Small intestine (tissue), 16 donors: ENCODE measurements at places on chromosomes 12 and 14. TPM values are rescaled to one million over a fixed set of nuclear protein-coding genes. Genes with fewer than 3 reads are reported as not detected.

DNA sequence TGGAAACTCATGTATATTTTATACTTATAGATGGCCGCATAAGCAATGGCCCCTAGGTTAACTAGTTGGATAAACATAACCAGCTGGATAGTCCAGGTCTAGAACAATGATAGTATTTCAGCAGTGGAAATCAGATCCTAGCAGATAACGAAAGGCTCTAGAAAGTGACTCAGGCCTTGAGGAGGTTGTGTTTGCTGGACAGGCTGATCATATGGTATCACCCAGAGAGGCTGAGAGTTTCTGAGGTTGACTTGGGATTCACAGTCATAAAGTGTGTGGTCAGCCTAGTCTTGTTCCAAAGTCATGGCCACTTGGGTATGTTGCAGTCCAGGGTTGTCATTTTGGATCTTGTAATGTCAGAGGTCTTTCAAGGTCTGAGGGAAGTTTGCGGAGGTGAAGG lies 16.8 kb downstream of the FLVCR2 start:
- H3K27me3 ChIP-seq, result no peaks in the 10 kb centered on the region
- H3K4me1 ChIP-seq, result no peaks in the 10 kb centered on the region
- H3K36me3 ChIP-seq, result no peaks in the 10 kb centered on the region

- no peaks in the 10 kb centered on the region for H3K4me1 ChIP-seq
- H3K4me3 ChIP-seq, result no peak overlapping the region
- no peak for DNase-seq
- no peak overlapping the region for H3K27ac ChIP-seq
Observed at GRCh38 chr12:28092396-28092795, 97.9 kb upstream of the CCDC91 start.

GRCh38 chr14:92590941-92591340 lies 77.4 kb downstream of the RIN3 start:
- no peak overlapping the region for H3K4me3 ChIP-seq
- H3K27ac ChIP-seq, result no peak overlapping the region
- H3K4me1 ChIP-seq, result no peaks in the 10 kb centered on the region
- no peak for DNase-seq
- H3K36me3 ChIP-seq, result no peaks in the 10 kb centered on the region
- H3K27me3 ChIP-seq, result no peaks in the 10 kb centered on the region

Gene DAO
- not detected for polyA plus RNA-seq

DNA sequence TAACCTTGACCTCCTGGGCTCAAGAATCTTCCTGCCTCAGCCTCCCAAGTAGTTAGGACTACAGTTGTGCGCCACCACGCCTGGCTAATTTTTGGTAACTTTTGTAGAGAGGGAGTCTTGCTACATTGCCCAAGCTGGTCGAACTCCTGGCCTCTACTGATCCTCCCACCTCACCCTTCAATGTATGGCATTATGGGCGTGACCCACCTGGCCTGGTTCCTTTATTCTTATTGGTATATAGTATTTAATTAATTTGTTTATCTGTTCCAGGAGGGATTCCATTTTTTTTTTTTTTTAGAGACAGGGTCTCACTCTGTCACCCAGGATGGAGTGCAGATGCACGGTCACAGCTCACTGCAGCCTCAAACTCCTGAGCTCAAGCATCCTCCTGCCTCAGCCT lies 40.9 kb upstream of the EAPP start:
- H3K27ac ChIP-seq, result no peak overlapping the region
- peaks cover 8% of the 10 kb centered on the region for H3K36me3 ChIP-seq
- DNase-seq, result no peak
- no peaks in the 10 kb centered on the region for H3K4me1 ChIP-seq

DNA sequence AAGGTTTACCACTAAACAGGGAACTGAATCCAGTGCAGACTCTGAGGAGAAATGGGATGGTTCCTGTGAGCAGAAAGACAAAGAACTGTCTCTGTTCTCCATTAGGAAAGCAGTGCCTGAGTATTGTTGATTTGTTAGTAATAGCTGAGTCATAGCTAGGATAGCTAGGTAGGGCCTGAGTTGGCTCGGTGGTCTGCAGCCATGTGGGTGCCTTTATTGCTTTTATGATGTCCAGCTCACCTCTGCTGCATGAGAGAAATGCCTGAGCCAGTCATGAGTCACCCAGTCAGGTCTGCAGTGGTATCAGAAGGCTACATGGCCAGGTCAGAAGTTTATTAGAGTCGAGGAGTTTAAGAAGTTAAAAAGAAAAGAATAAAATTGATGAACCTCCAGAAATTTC lies 24.2 kb downstream of the TRHDE start:
- H3K27me3 ChIP-seq, result no peaks in the 10 kb centered on the region
- no peak overlapping the region for H3K4me3 ChIP-seq
- no peaks in the 10 kb centered on the region for H3K36me3 ChIP-seq
- H3K27ac ChIP-seq, result no peak overlapping the region
- H3K4me1 ChIP-seq, result no peaks in the 10 kb centered on the region

- H3K4me3 ChIP-seq, result no peak overlapping the region
- H3K27me3 ChIP-seq, result no peaks in the 10 kb centered on the region
- no peak overlapping the region for H3K27ac ChIP-seq
- DNase-seq, result peak; percentile 32
- no peaks in the 10 kb centered on the region for H3K36me3 ChIP-seq
Observed at GRCh38 chr12:78470354-78471195, 394.0 kb upstream of the SYT1 start.

Gene RNASE1
- 81.5 TPM for polyA plus RNA-seq

DNA sequence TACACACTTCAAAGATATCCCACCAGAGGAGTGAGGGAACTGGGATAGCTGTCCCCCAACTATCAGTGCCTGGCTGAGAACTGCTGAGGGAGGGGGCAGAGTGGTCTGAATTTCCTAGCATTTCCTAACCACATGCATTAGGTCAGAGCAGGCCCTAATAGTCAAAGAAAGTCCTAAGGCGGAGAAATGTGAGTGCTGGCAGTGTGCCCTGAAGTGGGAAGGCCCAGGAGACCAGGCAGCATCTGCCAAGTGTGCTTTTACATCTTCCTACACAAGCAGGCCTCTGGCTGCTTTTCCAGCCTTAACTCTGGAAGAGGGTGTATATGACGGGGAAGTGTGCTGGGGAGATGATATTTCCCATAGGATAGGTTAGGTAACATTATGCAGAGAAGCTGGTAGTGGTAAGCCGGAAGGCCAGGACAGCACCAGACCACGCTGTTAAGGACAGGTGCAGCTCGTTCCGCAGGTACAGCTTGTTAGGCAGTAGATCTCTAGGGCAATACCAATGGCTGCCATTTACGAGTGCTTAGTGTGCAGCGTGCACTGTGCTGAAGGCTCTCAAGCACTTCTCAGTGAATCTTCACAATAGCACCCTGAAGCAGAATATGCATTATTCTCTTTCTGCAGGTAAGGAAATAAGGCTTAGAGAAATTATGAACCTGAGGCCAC lies 9.1 kb upstream of the CCDC198 start:
- H3K27ac ChIP-seq, result no peak overlapping the region
- H3K4me3 ChIP-seq, result no peak overlapping the region
- DNase-seq, result no peak
- H3K36me3 ChIP-seq, result no peaks in the 10 kb centered on the region

Gene SLC39A9
- polyA plus RNA-seq, result 73.4 TPM

DNA sequence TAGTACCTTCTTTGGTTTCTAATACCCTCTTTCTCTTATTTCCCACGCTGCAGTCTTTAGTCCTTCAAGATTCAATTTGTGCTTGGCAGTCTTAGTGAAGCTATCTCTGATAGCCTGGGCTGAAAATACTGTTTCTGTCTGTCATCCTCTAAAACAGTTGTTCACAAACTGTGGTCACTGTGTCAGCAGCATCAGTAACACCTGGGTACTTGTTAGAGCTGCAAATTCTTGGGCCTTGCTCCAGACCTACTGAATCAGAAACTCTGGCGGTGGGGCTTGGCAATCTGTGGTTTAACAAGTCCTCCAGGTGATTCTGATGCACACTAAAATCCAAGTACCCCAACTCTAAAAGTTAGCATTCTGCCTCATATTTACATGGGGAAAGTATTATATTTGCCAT lies 217.5 kb upstream of the SEL1L start:
- H3K36me3 ChIP-seq, result no peaks in the 10 kb centered on the region
- H3K27me3 ChIP-seq, result no peaks in the 10 kb centered on the region
- no peak for DNase-seq
- H3K4me3 ChIP-seq, result no peak overlapping the region
- H3K4me1 ChIP-seq, result no peaks in the 10 kb centered on the region

Gene HOXC10
- polyA plus RNA-seq, result not detected

DNA sequence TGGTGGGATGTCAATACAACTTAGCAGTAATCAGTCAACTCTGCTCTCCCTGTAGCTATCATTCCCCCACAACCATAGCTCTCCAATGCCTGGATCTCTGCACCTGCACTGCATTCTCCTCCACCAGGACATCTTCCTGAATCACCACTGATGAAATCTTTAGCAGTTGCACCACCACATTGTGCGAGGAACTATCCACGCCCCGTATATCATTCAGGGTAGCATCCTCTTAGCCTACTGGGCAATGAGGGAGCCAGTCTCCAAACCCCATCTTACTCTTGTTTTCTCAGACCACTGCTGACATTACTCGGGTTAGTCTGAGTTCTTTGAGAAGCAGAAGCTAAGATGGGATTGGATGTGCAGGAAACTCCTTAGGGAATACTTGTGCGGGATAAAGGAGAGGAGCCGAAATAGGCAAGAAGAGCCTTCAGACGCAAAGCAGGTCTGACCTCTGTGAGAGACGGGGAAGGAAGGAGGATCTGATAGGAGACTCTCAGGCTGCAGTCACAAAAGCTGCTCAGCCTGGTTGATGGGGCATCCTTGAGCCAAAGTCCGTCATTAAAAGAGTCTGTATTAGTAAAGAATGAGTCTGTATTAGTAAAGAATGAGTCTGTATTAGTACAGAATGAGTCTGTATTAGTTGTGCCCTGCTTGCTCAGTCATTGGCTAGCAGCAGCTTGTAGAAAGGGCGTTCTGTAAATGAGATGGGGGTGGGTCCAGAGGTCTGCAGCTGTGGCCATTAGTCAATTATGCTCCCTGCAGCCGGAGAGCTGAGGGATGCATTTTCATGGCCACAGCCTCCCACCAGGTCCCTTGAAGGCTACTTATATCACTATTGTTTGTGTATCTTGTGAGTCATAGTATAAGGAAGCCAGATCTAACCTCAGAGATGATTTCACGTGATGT lies 49.6 kb upstream of the RASSF3 start:
- H3K27ac ChIP-seq, result no peak overlapping the region
- H3K4me1 ChIP-seq, result no peaks in the 10 kb centered on the region
- no peak overlapping the region for H3K4me3 ChIP-seq
- H3K27me3 ChIP-seq, result no peaks in the 10 kb centered on the region
- DNase-seq, result no peak

DNA sequence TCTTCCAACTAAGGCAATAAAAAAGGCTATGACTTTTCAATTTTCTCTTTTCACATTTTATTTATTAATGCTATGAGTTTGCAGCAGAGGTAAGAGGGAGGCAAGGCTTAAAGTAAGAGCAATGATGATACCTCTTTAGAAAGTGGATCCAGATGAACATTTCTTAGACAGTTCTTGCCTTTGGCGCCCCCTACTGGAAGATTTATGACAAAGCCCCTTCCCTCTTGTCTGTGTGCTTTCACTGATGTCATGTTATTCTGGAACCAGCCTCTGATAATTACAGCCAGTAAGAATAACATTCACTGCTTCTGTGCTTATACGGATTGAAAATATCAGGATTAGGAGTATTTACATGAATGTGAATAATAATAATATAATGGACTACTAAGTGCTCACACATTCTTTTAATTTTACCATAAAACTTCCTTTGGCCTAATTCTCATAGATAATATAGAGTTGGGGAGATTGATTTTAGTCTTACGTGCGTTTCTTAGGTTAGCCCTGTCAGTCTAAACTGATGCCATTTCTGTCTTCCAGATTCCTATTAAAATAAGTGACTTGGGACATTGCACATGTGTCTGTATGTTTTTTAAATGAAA lies 1929.9 kb upstream of the SEL1L start:
- no peaks in the 10 kb centered on the region for H3K27me3 ChIP-seq
- no peaks in the 10 kb centered on the region for H3K4me1 ChIP-seq
- H3K27ac ChIP-seq, result no peak overlapping the region
- DNase-seq, result peak; percentile 31

Gene STON2
- 11.5 TPM for polyA plus RNA-seq

DNA sequence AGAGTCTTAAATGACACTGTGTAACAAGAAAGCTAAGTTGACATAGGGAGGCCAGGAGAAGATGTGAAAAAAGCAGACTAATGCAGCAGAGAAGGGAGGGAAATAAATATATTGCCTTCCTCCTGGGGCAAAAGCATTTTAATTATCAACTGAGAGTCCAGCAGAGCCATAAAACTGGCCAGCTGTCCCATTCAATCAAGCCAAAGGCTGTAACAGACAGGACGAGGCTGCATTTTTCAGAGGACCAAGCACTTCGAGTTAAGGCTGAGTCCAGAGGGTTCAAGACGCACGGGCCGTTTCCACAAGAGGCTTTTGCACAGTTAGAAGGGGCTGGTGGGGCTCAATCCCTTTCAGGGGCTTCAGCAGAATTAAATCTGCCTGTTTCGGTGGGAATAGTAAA lies 20.4 kb downstream of the MAP3K9 start:
- H3K27me3 ChIP-seq, result no peaks in the 10 kb centered on the region
- H3K36me3 ChIP-seq, result peaks cover 19% of the 10 kb centered on the region
- no peak overlapping the region for H3K27ac ChIP-seq
- no peak for DNase-seq
- H3K4me3 ChIP-seq, result no peak overlapping the region
- no peaks in the 10 kb centered on the region for H3K4me1 ChIP-seq

- H3K4me3 ChIP-seq, result no peak overlapping the region
- H3K27me3 ChIP-seq, result no peaks in the 10 kb centered on the region
- no peaks in the 10 kb centered on the region for H3K36me3 ChIP-seq
- DNase-seq, result no peak
- no peak overlapping the region for H3K27ac ChIP-seq
- no peaks in the 10 kb centered on the region for H3K4me1 ChIP-seq
Observed at GRCh38 chr12:44464180-44464579, 411.9 kb downstream of the NELL2 start.

- no peak overlapping the region for H3K4me3 ChIP-seq
- no peak overlapping the region for H3K27ac ChIP-seq
- H3K36me3 ChIP-seq, result peaks cover 15% of the 10 kb centered on the region
- H3K27me3 ChIP-seq, result no peaks in the 10 kb centered on the region
- DNase-seq, result no peak
Observed at GRCh38 chr12:101737476-101737875, 1.8 kb downstream of the SYCP3 start.

DNA sequence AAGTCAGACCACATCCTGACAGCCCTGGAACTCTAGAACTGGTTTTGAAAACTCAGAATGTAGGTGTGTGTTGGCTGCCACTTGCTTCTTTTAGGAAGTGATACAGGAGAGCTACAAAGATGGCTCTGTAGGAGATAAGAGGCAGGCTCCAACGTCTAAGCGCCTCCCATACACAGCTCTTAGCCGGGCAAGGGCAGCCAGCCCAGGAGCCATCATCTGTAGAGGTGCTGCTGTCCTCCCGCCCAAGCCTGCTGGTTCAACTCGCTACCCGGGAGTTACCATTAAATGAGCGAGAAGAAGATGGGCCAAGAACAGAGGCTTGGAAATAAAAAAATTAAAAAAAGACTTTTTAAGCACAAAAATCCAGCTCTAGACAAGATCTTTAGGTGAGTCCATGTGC lies 61.2 kb upstream of the DIO3 start:
- no peaks in the 10 kb centered on the region for H3K4me1 ChIP-seq
- no peaks in the 10 kb centered on the region for H3K36me3 ChIP-seq
- no peak overlapping the region for H3K27ac ChIP-seq
- peaks cover 9% of the 10 kb centered on the region for H3K27me3 ChIP-seq
- no peak overlapping the region for H3K4me3 ChIP-seq
- no peak for DNase-seq

Gene TAS2R9
- not detected for polyA plus RNA-seq

Gene HHIPL1
- 0.69 TPM for polyA plus RNA-seq
